ENCODE measurements at places on chromosomes 2 and 18.

- no peak for DNase-seq
Measured at GRCh38 chr2:238407566-238407965, 19.2 kb upstream of the ASB1 start.

DNA sequence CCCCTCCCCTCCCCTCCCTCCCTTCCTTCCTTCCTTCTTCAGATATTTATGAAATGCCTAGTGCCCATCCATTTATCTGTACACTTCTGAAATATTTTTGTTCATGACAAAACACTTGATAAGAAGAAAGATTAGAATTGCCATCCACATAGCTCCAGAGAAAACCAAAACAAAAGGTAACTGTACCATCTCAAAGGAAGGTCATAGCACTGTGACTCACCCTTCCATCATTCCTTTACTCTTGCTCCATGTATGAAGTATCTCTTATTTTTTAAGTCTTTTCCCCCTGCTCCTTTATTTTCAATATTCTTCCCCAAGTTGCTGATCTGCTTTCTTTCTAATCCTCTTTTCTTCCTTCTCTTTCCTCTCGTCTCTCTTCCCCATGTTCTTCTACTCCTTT lies 9.9 kb downstream of the CNTNAP5 start:
- DNase-seq: no peak

GRCh38 chr2:88865801-88866371 lies 174.4 kb downstream of the RPIA start:
- no peak for DNase-seq

DNA sequence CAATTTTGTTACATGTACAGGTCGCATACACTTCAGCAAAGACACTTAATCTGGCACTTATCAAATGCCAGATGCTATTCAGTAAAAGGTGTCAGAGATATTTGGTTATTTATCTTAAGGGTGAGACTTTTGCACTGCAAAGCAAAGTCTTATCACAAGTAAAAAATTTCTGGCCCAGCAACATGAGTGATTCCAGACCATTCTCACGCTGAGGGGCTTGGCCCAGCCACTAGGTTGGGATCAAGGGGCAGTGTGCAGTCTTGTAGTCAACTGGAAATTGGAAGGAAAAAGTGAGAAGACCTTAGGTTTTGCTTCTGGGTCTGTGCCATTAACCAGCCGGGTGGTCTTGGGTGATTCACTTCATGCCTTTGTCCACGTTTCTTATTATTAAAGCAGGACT lies 181.6 kb downstream of the RNF144A start:
- DNase-seq: no peak

- no peak for DNase-seq
Measured at GRCh38 chr2:3793249-3793648, 89.9 kb downstream of the DCDC2C start.

DNA sequence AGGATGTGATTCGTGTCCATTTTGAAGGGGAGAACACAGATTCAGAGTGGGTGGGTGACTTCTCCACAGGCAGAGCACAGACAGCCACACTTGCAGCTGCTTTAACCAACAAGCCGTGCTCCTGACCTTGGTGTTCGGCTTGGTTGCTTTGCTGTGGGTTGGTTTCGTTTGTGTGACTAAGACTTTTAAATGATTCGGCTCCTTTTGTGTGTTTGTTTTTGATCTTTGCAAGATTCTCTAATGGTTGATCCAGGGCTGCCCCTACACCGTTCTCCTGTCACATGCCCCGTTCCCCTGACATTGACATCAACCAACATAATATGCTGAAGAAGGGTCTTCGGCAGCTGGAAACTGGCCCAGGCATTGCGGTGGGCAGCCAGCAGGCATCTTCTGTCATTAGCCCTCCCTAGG lies 95.9 kb upstream of the MBOAT2 start:
- no peak for DNase-seq

DNA sequence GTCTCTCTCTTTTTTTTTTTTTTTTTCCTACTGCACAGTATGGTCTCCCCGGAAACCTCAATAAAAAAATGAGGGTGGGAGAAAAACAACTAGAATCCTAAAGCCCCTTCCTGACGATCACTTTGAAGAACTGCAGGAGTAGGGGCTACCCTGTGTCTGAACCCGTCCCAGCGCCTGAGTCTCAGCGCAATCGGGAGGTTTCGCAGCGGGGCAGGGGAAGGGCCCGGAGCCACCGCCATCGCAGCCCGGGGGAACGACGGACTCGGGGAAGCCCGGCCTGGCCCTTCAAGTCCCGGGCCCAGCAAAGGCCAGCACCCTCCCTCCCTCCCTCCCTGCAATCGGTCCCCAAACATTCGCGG lies 411 bp downstream of the NARS1 start:
- peak; percentile 16 for DNase-seq

DNA sequence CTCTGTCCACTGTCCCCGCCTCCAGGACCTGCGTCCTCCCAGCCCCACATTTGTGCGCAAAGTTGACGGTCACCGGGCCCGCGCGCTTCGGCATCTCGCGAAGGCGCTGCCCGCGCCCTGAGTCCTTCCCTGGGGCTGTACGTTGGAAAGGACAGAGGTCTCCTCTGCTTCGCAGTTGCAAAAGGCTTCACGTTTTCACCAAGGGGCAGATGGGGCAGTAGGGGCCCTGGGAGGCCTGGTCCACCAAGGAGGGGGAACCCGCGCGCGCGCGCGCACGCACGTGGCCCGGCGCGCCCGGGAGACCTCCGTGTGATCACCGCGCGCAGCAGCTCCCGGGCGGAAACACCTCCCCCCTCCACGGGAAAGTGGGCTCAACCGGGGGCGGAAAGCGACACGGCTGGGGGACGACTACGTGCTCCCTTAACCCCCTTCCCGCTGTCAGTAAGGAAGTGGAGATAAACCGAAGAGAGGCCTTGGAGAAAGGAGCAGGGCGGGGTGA lies 21.9 kb downstream of the TEX44 start:
- DNase-seq: no peak

GRCh38 chr18:54859667-54860421 lies 31.6 kb downstream of the RAB27B start:
- peak; percentile 30 for DNase-seq

GRCh38 chr2:20456116-20456571 lies 9.3 kb downstream of the RHOB start:
- DNase-seq: no peak

- no peak for DNase-seq
Measured at GRCh38 chr2:115036818-115037217, 594.4 kb downstream of the DPP10 start.

GRCh38 chr2:102181919-102182635 lies 4.7 kb upstream of the IL1RL2 start:
- DNase-seq: no peak

GRCh38 chr18:3424280-3424890 lies 25.6 kb upstream of the TGIF1 start:
- DNase-seq: no peak

DNA sequence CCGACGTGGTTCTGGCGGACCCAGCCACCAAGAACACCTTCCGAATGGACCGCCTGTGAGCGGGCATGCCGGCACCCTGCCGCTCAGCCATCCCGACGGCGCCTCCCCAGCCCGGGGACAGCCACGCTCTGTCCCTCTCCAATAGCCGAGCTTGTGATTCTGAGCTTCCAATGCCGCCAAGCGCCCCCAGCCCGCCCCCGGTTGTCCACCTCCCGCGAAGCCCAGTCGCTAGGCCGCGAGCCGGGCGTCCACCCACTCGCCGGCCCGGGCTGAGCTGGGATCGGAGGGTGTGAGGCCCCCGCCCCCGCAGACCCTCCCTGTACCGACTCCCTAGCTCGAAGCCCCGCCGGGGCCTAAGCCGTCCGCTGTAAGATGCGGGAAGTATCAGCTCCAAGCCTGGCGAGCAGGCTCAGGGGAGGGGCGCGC lies 1195.1 kb upstream of the CHAC2 start:
- no peak for DNase-seq

DNA sequence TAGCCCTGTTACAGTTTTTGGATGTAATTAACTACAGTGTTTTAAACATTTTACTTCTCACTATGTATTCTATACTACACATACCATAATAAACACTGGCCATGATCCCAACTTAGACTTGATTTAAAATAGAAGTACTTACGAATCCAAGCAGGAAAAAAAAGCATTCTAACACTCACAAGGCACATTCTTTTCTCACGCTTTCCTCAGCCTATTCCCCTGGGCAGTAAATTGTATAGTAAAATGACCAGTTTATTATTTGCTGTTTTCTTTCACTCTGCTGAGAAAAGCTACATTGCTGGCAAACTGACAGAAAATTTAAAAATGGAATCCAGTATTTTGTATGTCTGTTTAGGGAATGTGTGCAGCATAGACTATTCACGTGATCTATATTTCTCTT lies 2.8 kb upstream of the TANC1 start:
- no peak for DNase-seq

- DNase-seq: no peak
Measured at GRCh38 chr2:154638783-154639182, 59.7 kb upstream of the KCNJ3 start.

GRCh38 chr18:78330766-78331165 lies 648.9 kb upstream of the SALL3 start:
- no peak for DNase-seq

- peak; percentile 64 for DNase-seq
Measured at GRCh38 chr2:160429248-160430000, 64.2 kb downstream of the RBMS1 start.

DNA sequence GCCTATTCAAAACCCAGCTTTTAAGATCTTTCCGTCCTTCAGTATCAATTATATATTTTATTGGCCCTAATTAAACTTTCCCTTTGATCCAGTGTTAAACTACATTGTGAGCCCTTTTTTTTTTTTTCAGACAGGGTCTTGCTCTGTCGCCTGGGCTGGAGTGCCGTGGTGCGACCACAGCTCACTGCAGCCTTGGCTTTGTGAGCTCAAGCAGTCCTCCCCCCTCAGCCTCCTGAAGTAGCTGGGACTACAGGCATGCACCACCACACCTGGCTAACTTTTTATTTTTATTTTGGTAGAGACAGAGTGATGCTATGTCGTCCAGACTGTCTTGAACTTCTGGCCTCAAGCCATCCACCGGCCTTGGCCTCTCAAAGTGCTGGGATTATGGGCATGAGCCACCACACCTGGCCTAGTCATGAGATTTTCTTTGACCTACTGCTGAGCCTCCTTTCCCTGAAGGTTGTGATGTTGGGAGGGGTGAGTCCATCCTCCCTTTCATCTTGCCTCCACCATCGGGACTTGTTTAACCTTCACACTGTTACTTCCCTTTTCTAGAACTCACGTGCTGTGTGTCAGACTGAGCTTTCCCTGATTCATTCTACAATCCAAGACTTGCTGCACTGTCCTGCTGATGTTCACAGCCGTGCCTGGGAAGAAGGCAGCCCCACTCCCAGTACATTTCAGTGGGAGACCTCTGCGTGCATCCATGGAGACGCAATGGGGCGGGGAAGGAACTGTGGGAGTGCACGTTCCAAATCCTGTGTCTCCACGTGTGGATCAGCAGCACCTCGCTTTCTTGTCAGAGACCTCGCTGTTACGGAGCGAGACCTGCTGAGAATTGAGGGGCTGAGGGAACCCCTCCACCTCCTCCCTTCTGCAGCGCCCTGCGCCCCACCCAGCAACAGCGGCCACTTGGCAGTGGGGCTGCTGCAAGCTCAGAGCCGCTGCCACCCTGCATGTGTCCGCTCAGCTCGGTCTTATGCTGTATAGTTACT lies 10.8 kb downstream of the OXER1 start:
- DNase-seq: no peak

GRCh38 chr2:21715887-21716286 lies 592.1 kb downstream of the TDRD15 start:
- no peak for DNase-seq

DNA sequence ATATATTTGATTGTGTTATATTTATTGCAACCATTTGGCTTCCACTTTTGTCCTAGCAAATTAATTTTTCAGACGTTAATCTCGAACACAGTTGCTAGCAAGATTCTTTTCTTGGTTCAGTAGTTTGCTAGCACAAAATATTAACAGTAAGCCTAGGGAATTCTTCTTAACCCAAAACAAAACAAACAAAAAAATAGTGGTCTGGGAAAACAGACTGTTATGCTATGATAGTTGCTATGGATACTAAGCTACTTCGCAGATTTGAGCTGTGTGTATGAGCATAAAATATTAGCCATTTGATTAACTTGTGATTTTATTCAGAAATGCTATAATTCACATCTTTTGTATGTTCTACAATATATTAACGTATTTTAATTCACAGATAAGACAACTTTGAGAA lies 541.5 kb upstream of the NETO1 start:
- DNase-seq: no peak

DNA sequence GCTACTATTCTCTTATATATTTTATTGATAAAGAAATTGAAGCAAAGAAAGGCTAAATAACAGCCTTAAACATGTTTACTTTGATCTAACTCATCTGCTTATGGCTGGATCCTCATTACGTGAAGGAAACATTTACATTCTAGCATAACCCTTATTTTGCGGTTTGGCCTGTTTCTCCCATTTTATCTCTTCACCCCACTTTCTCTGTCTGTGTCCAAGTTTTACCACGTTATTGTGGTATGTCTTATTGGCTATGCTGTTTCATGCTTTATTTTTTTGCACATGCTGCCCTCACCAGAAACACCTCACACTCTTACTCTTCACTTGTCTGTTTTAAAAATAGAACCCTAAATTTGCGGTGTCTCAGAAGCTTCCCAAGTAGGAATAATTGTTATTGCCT lies 78.5 kb downstream of the RPIA start:
- no peak for DNase-seq

DNA sequence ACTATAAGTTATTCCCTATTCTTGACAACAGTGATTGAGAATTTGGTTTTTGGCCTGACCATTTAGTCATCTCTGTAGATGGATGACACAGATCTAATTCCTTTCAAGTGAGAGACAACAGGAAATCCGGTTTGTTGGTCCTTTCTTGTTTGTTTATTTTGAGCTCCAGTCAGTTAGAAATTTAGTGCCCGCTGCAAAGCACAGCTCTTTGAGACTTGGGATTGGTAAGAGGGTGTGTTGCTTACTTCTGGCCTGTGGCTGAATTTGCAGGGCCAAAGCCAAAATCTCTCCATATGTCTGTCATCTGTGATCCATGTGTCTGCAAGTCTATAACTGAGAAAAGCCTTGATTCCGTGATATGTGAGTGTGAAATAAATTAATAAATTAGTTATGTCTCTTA lies 74.3 kb downstream of the BIN1 start:
- DNase-seq: no peak

DNA sequence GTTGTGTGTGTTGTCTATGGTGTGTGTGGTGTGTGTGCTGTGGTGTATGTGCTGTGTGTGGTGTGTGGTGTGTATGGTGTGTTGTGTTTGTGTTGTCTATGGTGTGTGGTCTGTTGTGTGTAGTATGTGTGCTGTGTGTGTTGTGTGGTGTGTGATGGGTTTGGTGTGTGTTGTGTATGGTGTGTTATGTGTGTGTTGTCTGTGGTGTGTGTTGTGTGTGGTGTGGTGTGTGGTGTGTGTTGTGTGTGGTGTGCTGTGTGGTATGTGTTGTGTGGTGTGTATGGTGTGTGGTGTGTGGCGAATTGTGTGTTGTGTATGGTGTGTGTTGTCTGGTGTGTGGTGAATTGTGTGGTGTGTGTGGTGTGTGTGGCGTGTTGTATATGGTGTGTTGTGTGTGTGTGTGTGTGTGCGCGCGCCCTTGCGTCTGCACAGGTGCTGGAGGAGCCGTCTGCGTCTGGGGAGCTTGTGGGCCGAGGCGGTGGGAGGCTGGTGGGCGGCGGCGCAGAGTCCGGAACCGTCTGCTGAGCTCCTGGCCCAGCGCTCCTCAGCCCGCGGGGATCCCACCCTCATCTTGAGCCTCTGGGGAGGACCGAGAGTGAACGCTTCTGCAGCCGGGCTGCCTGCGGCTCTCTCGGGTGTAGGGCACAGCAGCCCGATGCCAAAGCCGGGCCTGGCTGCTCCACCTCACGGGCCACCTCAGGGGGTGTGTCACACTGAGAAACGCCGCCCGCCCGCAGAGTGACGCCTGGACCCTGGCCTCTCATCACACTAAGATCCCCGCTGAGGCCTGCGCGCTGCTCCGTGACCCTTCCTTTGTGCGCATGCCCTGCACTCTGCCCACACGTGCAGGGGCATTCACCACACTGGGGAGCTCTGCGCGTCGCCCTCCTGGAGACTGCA lies 8.8 kb upstream of the ADI1 start:
- DNase-seq: no peak

Data from NCI-H1105 treated with DMSO at 0.1 percent for 48 hours (cell line).